Left ventricle myocardium inferior (tissue), 1 donor: ENCODE measurements at places on chromosomes 6 and 20. TPM values are rescaled to one million over a fixed set of nuclear protein-coding genes. Genes with fewer than 3 reads are reported as not detected.

TOX2 gene
- 0.30 TPM for total RNA-seq

DNA sequence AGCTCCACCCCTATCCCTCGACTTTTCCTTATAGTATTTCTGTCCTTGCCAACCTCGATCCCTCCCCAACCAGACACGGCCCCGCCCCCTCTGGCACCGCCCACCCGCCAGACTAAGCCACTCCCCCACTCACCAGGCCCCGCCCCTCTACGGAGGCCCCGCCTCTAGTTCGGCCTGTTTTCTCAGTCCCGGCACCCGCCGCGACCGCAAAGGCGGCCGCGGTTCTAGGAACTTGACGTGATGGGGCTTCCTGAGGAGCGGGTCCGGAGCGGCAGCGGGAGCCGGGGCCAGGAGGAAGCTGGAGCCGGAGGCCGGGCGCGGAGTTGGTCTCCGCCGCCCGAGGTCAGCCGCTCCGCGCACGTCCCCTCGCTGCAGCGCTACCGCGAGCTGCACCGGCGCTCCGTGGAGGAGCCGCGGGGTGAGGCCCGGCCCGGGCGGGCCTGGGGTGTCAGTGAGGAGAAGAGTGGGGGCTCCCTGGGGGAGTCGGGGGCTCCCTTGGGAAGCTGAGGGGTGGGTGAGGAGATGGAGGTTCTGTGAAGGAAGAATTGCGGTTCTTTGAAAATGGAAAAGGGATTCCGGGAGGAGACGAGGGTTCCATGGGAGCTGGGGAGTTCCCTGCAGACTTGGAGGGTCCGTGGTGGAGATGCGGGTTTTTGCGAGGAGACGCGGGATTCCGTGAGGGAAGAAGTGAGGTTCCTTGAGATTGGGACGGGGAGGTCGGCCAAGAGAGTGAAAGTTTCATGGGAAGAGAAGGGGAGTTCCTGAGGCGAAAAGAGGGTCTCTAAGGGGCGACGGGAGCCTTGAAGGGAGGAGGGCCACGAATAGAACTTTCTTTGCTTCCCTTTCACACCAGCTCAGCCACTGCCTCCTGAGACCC lies at the start of gene ACSS2:
Gene ACSS2, plus strand, starts transcription at position 207 of the 877 bp plus-strand sequence. Its CDS starts 34 bp downstream, at position 241.
- H3K4me3 ChIP-seq, result peak within 1 kb of the TSS; percentile 83
- no peaks in the 10 kb centered on the region for H3K27me3 ChIP-seq
- DNase-seq, result no peak
- peaks cover 75% of the 10 kb centered on the region for H3K4me1 ChIP-seq

PHACTR1 gene
- 85.9 TPM for total RNA-seq

ASIP gene
- 32.6 TPM for total RNA-seq

- peak overlapping the region; percentile 42 for H3K27ac ChIP-seq
- no peak for DNase-seq
- H3K4me3 ChIP-seq, result no peak overlapping the region
- H3K36me3 ChIP-seq, result no peaks in the 10 kb centered on the region
- peaks cover 21% of the 10 kb centered on the region for H3K4me1 ChIP-seq
Observed at GRCh38 chr6:170019818-170020583, 268.6 kb downstream of the ERMARD start.

HIVEP1 gene
- 13.7 TPM for total RNA-seq

GRCh38 chr6:47724300-47724699 lies 25.9 kb downstream of the ADGRF4 start:
- no peak overlapping the region for H3K4me3 ChIP-seq
- no peak for DNase-seq
- H3K27ac ChIP-seq, result no peak overlapping the region
- H3K36me3 ChIP-seq, result no peaks in the 10 kb centered on the region
- H3K27me3 ChIP-seq, result no peaks in the 10 kb centered on the region

PRSS35 gene
- total RNA-seq, result 0.36 TPM

GRCh38 chr6:106159531-106159940 lies 73.4 kb downstream of the PRDM1 start:
- no peaks in the 10 kb centered on the region for H3K36me3 ChIP-seq
- no peaks in the 10 kb centered on the region for H3K4me1 ChIP-seq
- no peak overlapping the region for H3K4me3 ChIP-seq
- no peak for DNase-seq
- peaks cover 20% of the 10 kb centered on the region for H3K27me3 ChIP-seq
- no peak overlapping the region for H3K27ac ChIP-seq

TNXB gene
- 73.0 TPM for total RNA-seq

PRR18 gene
- total RNA-seq, result not detected

DNA sequence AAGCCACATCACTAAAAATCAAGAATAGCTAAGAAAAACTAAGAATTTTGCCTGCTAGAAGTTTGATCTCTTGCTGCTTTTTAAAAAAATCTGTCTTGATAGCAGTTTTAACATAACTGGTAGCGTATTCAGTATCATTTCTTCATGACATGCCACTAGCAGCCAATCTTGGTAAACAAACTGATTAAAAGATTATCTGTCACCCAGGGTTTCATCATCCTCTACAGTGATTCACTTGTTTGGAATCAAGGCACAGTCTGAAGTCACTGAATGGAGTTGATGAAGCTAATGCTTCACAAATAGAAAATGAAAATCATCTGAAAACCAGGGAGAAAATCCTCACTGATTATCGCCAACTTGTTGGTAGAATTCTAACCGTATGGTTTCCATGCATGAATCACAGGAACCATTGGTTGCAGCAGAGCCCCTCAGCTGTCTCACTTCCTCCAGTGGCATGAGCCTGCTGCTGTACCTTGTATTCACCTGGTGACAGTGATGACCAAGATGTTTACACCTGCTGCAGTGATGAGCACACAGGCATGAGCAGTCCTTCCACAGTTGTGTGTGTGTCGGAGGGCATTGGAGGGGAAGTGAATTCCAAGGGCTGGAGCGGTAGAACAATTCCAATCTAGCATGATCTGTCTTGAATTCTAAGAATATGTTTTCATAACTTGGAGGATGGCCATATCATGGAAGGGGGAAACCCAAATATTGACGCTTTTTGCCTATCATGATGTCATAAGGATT lies 275.0 kb downstream of the KHDC1L start:
- no peaks in the 10 kb centered on the region for H3K36me3 ChIP-seq
- no peaks in the 10 kb centered on the region for H3K27me3 ChIP-seq
- DNase-seq, result no peak
- H3K4me3 ChIP-seq, result no peak overlapping the region
- no peaks in the 10 kb centered on the region for H3K4me1 ChIP-seq
- no peak overlapping the region for H3K27ac ChIP-seq

- H3K27me3 ChIP-seq, result peaks cover under 1% of the 10 kb centered on the region
- H3K36me3 ChIP-seq, result no peaks in the 10 kb centered on the region
- H3K27ac ChIP-seq, result no peak overlapping the region
Observed at GRCh38 chr20:38225900-38226263, 34.7 kb downstream of the KIAA1755 start.

SYCP2L gene
- 0.33 TPM for total RNA-seq

THBS2 gene
- 6.9 TPM for total RNA-seq

SPDEF gene
- total RNA-seq, result 0.11 TPM

ABHD16B gene
- total RNA-seq, result not detected

DNA sequence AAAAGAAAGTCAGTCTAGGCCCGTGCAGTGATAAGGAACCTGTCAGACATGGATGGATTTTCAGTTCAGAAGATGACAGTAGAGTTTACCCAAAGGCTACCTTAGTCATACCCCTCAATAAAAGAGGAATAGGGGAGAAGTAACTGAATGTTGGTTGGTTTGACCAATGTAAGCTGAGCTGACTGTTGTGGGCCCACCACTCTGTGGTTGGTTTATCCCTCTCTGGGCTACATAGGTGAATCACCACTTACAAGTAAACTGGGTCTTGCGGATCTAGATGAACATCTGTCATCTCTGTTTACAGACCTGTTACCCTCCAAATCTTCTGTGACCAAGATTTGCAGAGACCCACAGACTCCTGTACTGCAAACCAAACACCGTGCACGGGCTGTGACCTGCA lies 37.2 kb upstream of the MYLK2 start:
- no peak overlapping the region for H3K4me3 ChIP-seq
- no peaks in the 10 kb centered on the region for H3K27me3 ChIP-seq
- H3K4me1 ChIP-seq, result no peaks in the 10 kb centered on the region
- no peak overlapping the region for H3K27ac ChIP-seq
- DNase-seq, result no peak
